ENCODE measurements at places on chromosomes 6 and 20.

GRCh38 chr6:33600761-33601160 is 20.4 kb upstream of the ITPR3 start:
- no peak for DNase-seq

- no peak for DNase-seq
These were observed 97.1 kb upstream of the FAM8A1 start for GRCh38 chr6:17503051-17503450.

DNA sequence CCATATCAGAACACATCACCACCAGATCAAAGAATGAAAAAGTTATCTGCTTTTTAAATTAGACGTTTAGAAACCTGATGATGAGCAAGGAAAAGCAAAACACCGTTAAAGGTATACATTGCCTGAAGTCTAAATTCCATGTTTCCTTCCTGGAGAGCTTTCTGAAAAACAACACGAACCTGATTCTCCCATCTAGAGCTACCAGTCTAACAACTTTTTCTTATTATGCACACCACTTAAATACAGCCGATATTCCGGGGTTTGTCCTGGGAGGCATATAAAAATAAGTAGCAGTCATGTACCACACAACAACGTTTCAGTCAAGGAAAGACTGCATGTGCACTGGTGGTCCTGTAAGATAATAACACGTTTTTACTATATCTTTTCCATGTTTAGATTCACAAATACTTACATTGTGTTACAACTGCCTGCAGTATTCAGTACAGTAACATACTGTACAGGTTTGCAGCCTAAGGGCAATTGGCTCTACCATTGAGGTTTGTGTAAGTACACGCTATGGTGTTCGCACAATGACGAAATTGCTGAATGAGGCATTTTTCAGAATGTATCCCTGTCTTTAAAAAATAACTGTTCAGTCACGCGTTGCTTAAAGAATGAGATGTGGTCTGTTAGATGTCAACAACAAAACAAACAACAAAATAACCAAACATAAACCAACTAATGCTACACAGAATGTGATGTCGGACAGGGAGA is 19.1 kb upstream of the LYRM2 start:
- no peak for DNase-seq

DNA sequence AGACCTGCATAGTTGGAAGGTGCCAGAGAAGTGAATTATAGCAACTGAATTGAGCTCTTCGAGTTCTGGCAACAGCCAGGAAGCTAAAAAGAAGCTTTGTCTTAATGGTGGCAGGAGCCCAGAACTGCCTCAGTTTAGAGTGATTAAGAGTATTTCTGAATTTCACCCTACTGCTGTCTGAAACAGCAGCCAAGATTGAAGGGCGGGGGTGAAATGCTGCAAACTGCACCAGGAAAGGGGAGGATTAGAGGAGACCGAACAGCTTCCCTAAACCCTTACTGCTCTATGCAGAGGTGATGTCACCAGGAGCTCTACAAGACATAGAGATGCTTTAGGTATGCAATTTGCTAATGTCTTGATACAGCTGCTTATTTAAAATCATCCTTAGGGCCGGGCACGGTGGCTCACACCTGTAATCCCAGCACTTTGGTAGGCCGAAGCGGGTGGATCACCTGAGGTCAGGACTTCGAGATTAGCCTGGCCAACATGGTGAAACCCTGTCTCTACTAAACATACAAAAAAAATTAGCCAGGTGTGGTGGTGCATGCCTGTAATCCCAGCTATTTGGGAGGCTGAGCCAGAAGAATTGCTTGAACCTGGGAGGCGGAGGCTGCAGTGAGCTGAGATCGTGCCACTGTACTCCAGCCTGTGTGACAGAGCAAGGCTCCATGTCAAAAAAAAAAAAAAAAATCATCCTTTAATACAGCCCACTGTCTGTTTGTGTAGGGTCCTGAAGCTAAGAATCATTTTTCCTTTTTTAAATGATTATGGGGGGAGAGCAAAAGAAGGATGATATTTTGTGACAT is 91.7 kb upstream of the IYD start:
- DNase-seq, result no peak

GRCh38 chr6:169798764-169799473 is 47.5 kb downstream of the ERMARD start:
- no peak for DNase-seq

GRCh38 chr6:108587258-108588059 is 26.7 kb downstream of the FOXO3 start:
- DNase-seq, result no peak

DNA sequence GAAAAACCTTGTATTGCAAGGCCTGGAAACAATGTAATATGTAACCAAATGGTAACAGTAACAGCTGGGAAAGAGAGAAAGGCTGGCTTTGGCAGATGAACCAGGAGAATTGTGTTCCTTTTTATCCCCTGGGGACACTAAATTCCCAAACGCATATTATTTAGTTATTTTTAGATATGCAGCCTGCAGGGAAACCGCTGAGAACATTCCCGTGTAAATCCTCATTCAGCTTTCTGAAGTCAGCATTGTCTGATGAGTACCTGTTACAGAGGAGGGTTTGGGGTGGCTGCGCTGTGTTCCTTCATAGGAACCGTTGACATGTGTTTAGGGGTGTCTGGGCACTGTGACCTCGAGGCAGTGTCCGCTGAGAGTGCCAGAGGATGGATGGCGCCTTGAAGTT is 101.3 kb downstream of the SMOC2 start:
- no peak for DNase-seq

DNA sequence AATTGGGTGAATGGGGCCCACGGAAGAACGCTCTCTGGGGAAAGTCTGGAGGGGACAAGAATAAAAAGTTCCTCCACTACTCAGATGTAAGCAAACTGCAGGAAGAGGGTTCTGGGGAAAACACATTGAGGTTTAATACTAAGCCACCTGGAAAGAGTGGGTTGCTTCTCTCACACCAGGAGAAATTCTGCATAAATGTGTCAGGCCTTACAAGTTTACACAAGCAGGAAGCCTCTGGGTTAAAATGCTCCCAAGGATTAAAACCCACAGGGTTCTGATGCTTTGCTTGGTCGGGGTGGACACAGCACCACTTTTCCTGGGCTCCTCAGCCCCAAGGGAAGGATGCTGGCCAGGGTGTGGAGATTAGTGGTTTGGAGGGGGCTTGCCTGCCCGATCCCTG is 122.1 kb upstream of the SLC22A23 start:
- DNase-seq, result no peak

- no peak for DNase-seq
These were observed 13.4 kb upstream of the SERPINB1 start for GRCh38 chr6:2855061-2855519.

DNA sequence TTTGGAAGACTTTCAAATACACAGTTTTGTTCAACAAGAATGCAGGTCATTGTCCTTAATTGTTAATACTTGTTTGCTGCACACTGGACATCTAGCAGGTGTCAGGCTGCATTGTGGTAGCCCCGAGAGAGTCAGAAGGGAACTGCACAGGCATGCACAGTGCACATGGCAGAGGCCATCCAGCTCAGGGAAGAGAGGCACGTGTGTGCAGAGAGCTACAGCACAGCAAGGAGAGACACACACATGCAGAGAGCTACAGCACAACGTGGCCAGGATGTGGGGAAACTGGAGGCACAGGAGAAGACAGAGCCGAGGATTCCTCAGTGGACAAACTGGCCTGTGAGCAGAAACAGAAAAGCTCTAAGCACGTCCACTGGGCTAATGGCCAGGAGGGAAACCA is 272.0 kb downstream of the SMOC2 start:
- no peak for DNase-seq

- DNase-seq, result no peak
These were observed 183.2 kb downstream of the DLL1 start for GRCh38 chr6:170107606-170108222.

- no peak for DNase-seq
These were observed 3.8 kb downstream of the TFEB start for GRCh38 chr6:41731561-41732086.

DNA sequence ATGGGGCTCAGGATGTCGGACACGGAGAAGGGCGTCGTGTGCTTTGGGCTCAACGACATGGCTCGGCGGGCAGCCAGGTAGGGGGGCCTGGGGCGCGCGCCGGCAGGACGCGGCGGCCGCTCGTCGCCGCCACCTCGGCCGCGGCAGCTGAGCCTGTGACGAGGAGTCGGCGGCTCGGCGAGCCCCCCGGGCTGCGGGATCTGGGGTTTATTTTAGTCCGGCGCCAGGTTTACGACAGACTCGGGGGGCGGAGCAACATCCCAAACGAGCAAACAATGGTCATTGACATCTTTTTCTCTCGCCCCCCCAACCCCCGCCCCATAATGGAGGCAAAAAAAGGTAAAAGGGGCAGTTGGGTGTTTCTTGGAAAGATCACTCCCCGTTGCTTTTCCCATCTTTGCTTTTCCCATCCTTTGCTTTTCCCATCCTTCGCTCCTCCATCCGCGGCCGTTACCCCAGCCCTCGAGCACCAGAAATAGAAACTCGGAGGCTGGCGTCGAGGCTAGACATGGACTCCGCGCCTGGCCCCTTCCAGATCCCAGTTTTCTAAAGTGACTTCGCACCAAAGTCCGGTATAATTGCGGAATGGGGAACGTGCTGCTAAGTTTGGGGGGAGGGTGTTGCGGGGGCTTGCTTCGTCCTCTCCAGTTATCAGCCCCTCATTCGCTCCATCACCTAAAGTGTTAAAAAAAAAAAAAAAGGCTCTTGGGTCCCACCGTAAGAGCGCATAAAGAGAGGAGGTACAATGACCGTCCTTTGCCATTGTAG is at the start of gene NKX2-4:
Gene NKX2-4, minus strand, starts transcription at position 186 of the 768 bp plus-strand sequence. Its CDS starts 127 bp downstream, at position 59.
- DNase-seq, result no peak

GRCh38 chr6:89243331-89243629 is 26.1 kb upstream of the GABRR1 start:
- no peak for DNase-seq

DNA sequence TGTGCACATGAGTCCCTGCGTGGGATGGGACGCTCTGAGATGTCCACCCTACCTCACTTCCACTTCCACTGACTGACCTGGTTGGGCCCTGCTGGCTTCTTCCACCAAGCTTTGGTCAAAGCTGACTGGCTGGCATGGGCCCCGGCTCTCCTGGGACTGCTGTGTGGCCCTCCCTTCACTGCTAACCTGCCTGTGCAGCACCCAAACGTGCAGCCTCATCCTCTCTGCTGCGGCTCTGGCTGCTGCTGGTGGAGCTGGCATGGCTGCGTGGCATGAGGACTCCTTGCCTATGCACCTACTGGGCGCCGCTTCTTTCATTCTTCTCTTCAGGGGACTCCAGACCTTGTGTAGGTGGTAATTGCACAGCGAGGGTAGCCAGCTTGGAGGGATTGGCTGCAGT is 18.7 kb upstream of the IP6K3 start:
- no peak for DNase-seq

DNA sequence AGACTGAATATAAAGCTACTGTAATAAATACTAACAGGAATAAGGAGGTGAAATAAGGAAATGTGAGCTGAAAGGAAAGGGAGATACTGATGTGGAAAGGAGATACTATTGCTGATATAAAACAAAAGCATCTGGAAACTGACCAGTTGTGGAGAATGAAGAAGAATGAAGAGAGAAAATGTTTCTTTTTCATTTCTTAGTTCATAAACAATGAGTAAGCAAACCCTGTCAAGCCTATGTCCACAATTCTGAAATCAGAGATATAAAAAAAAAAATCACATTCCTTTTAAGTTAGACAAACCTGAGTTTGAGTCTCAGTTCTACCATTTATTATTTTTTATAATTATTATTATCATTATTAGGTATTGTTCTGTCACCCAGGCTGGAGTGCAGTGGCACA is 121.6 kb upstream of the GJE1 start:
- no peak for DNase-seq

- no peak for DNase-seq
These were observed 88.8 kb downstream of the SYNJ2 start for GRCh38 chr6:158070513-158070912.

DNA sequence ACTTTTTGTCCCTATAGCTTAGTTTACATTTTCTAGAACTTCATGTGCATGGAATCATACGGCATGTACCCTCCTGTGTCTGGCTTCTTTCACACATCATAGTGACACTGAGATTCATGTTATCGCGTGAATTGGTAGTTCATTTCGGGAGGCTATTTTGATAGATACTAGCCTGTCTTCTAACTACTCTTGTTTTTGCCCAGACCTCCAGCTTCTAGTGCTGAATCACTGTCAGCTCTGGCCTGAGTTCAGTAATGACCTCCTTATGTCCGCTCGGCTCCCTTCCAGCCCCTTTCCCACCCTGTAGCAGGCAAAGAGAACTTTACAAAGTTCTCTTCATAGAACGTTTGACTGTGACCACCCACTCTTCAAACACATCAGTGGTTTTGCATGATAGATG is 14.1 kb downstream of the MYBL2 start:
- no peak for DNase-seq

DNA sequence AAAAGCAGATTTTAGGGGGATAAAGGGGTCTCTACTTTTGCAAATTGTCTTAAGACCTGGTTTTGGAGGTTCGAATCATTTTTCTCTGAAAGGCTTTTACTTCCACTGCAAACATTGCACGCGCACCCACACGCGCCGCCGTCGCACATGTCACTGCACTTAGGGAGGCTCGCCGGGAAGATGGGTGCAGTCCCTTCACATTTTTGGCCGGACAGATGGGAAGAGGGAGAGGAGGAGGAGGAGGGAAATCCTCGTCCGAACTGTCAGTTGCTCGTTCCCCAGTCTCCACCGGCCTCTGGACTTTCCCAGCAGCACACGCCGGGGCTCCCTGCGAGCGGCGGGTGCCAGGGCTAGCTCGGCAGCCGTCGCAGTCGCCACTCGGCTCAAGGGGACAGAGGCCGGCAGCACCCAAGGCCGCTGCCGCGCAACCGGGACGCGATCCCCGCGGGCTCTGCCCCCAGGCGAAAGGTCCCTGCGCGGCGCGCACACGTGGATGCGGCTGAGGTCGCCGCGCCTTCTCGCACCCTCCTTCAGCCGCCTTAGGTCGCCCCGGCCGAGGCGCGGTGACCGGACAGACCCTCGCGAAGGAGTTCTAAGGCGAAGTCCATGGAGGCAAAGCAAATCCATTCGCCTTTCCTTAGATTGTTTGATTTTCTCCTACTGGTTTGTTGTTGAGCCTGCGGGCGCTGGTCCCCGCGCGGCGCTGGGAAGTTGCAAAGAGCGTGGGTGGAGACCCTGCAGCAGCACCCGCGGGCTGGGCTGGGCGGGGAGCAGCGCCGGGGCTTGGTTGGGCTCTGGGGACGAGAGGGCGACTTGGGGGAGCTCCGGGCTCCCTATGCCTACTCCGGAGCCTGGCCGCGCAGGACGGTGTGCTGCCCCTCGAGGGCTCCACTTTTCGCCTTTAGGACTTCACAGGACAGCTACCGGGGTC is 1.2 kb downstream of the MYB start:
- DNase-seq, result no peak

DNA sequence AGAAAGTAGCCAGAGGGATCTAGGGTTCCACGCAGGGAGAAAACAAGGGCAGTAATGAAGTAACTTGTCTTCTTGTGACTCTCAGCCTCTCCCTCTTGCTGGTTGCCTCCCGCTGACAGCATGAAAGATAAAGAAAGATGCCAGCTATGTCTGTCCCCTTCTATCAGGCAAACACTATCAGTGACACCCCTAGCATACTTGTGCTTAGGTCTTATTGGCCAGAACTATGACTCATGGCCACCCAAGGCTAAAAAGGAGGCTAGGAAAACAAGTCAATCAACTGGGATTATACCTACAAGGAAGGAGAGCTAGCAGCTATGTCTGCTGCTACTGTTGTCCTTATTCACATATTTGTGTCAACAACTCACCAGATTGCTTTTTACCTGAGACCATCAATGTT is 206.8 kb upstream of the SOX4 start:
- DNase-seq, result no peak
